ENCODE measurements at places on chromosomes 12 and 14.
A peak's percentile ranks its signal among the peaks of the same experiment; 100 is the strongest.

DNA sequence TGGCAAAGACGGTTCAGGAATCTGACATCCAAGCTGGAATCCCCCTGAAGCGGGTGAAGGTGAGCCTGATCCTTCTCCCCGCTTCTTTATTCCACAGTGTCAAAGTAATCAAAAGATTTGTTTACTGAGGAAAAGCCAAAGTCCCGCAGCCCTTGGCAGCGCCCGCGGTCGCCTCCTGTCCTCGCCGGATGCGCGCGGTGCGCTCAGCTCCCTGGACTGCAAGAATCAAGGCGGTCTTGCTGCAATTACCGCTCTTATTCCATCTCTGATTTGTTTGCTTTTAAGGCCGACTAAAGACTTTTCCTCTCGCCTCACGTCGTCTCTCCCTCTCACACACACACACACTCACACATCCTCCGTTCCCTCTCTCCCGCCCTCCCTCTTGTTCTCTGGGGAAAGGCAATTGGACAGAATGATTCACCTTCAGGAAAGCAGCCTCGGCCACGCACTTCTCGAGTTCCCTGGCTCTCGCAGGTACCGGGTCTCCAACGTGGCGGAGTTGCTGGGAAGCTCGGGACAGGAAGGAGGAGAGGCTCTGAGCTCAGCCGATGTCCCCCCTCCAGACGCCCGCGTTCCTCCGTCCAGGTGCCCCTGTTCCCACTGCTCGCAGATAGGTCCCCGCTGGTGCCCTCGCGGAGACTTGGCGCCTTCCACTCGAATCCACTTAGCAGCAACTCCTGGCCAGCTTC, 68.6 kb upstream of the USP15 start:
- no peak for DNase-seq

- no peak for DNase-seq
Measured at GRCh38 chr12:132432721-132433577, 57.0 kb upstream of the FBRSL1 start.

- no peak for DNase-seq
Measured at GRCh38 chr12:112870267-112870980, 36.3 kb upstream of the OAS1 start.

GRCh38 chr12:41190338-41190737, 2.2 kb downstream of the PDZRN4 start:
- no peak for DNase-seq

DNA sequence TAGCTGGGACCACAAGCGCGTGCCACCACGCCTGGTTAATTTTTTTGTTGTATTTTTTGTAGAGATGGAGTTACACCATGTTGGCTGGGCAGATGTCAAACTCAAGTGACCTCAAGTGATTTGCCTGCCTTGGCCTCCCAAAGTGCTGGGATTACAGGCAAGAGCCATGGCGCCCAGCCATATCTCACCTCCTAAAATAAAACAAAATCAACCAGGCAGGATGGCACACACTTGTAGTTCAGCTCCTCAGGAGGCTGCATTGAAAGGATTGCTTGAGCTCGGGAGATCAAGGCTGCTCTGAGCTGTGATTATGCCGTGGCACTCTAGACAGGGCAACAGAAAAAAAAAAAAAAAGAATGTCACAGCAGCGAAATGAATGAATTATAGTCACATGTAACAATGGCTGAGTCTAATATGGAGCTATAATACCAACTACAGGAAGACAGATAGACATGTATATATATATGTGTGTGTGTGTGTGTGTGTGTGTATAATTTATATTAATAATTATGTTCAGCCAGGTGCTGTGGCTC, 19.3 kb upstream of the TMEM120B start:
- DNase-seq = no peak

DNA sequence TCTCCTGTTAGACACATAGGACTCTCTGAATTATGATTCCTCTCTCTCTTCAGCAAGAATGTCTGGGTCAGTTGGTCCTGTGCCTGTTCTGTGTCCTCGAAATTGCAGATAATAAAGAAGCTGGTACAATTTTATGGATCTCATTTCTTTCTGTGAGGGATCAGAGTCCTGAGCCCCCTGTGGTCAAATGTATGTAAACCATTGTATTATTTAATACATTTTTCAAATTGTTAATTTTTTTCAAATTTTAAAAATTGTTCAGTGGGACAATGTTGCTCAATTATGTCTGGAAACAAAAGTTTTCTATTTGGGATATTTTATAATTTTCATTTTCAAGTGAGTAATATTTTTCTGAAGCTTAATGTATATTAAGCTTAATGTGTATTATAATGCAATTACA, 513.5 kb downstream of the CCER1 start:
- DNase-seq = no peak

GRCh38 chr12:29146196-29146595, 2.9 kb upstream of the FAR2 start:
- no peak for DNase-seq

DNA sequence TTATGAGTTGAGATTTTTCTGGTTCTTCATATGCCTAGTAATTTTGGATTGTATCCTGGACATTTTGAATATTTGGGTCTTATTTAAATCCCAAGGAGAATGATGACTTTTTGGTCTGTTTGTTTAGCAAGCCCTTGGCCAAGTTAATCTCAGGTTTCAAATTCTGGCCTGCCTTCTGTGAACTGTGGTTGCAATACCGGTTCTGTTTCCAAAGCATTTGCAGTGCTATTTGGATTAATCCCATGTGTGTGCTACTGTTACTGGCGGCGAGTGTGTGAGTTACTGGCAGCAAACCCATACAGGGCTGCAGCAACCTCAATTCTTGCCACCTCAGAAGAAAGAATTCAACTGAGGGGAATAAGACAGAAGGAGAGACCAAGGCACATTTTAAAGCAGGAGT, 51.1 kb downstream of the TMEM260 start:
- no peak for DNase-seq

GRCh38 chr12:108101605-108102175, 27.4 kb upstream of the WSCD2 start:
- DNase-seq = no peak

DNA sequence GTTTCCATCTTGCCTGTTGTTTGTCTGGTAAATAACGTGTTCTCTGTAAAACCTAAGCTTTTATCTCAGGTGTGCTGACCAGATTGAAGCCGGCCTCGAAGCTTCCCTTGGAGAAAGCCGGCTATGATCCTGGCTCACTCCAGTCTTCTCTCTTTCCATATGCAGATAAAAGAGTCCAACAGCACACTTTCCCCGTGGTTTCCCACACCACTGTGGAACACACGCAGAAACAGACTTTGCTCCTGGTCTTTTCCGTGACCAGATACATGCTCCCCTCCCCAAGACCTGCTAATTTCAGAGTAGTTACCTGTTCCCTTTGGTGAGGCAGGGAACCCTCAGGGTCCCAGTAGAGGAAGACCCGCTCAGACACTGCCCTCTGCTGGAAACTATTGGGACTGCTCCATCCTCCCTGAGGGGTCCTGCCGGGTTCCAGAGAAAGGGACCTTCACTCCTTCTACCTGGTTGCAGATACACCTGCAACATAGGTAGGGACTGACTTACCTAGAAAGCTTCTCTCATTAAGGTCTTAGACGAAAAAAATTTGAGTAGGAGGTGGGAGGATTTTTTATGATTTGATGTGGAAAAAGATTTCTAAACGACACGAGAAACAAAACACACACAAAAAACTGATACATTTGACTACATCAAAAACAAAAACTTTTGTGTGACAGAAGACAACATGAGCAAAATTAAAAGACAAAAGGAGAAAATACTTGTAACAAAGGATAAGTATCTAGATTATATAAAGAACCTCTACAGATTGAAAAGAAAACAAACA, 415.4 kb upstream of the CCDC196 start:
- DNase-seq = peak; percentile 30

DNA sequence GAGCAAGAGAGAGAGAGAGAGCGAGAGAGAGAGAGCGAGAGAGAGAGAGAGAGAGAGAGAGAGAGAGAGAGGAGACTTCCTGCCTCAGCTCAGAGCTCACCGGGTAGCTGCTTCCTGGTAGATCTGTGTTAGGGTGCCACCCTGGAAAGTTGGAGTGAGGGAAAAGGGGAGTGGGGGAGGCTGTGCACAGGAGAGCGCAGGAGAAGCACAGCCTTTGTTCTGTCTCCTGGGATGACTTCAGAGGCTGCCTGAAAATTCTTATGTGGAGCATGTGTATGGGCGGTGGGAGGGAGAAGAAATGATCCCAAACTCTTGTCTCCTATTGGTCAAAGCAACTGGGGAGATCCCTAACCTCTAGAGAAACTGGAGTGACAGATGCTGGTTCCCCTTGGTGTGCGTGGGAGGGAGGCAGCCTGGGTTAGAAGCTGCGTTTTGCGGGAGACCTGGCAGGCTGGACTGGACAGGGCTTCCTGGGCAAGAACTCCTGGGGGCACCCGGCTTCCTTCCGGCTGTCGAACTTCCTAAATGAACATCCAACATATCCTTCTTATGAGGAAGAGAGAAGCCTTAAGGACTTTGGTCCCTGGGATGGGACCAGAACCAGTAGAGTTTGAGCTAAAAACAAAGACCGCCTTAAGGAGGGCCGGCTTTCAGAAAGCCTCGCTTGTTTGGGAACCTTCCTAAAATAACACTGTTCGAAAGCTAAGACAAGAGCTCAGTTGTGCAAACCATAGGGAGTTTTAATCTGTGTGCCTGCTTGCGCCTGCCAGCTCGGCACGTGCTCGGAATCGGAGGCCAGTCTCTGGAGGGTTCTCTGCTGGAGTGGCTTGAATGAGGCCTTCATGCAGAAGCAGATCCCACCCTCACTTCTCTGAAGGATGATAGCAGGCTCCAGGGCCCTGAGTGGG, 30.4 kb upstream of the BEGAIN start:
- DNase-seq = no peak

GRCh38 chr12:122057007-122057735, 21.4 kb upstream of the MLXIP start:
- no peak for DNase-seq

DNA sequence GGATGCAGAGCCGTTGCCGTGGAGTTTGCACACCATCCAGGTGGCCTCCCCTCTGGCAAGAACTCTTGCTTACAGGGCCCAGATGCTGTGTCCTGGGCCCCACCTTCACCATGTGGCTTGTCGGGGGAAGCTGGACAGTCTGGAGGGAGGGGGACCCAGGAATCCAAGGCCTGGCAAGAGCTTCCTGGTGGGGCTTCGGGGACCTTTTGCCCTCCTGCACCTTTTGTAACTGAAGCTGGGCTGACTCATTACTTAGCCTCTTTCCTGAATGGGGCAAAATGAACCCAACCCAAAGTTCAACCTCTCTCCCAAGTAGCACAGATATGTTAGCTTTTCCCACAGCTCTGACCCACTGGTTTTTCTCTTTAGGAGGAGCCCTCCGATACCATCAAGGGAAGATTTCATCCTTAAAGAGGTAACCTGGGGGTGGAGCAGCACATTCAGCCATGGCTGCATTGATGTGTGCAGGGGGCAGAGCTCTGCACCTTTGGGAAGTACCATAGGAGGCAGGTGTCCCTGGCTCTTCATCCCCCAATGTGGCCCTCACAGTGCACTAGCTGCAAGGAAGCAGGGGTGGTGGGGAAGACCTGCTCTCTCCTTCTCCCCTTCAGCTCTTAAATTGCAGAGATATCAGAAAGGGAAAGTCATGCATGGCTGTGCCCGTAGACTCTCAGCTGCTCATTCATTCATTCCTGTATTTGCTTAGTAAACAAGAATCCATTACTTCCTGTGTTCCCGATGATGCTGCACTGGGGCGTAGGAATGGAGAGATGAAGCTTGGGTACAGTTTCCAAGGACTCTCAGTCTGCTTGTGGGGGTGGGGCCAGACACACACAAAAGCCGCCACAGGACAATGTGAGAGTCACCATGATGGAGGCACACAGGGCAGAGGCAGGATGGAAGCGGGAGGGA, 13.0 kb downstream of the MVK start:
- DNase-seq = no peak

DNA sequence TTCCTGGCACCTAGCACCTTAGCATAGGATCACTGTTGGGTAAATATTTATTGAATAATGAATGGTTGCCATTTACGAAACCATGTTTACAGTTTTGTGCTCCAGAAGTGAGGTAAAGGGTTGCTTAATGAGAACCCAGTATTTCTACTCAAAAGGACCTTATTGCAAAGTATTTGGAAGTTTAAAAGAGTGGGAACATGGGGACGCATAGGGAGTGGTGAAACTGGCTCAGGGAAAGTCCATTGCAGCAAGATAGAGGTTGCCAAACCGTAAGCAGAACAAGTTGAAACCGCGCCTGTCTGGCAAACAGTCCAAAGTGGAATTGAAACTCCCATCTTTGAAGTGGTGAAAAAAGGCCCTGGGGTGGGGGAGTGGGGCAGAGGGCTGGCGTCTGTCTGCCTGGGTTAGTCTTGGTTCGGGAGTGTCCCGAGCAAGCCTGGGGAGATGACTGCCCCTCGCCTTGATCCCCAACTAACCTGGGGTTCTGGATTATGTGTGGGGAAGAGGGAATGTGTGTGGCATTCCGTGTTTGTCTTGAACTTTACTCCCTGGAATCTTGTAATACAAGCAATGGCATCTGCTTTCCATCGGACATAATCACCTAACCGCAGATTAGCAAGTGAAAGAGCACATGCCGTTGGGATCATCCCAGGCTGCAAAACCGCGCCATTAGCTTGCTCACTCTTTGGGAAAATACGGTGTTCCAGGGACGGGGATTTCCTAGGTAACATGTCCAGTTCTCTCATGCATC, 7.2 kb downstream of the ALDH2 start:
- DNase-seq = no peak

GRCh38 chr14:33045760-33046159, 107.1 kb downstream of the NPAS3 start:
- DNase-seq = no peak

GRCh38 chr12:108812324-108812723, 45.1 kb downstream of the SSH1 start:
- no peak for DNase-seq

DNA sequence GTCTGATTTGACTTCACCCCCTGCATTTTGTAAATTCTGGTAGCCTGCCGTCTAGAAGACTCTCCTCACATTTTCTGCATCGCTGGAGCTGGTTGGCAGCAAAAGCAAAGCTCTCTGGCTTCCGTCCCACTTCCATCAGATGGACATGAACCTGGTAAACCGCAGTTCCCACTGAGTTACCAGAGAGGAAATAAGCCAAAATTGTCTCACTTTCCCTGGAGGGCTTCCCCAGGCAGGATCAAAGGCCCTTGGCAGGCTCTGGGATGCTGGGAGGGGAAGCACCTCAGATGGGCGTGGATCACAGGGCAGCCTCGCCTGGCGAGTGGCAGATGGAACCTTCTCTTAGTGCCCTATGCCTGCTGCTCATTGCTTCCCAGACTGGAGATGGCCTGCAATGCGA, 243.5 kb downstream of the TMEM132C start:
- no peak for DNase-seq

GRCh38 chr14:79967001-79967400, 244.3 kb downstream of the DIO2 start:
- no peak for DNase-seq

GRCh38 chr12:119444462-119445044, 110.0 kb downstream of the CCDC60 start:
- no peak for DNase-seq

DNA sequence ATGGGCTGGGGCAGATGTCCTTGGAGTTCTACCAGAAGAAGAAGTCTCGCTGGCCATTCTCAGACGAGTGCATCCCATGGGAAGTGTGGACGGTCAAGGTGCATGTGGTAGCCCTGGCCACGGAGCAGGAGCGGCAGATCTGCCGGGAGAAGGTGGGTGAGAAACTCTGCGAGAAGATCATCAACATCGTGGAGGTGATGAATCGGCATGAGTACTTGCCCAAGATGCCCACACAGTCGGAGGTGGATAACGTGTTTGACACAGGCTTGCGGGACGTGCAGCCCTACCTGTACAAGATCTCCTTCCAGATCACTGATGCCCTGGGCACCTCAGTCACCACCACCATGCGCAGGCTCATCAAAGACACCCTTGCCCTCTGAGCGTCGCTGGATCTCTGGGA, 2.7 kb upstream of the SMIM41 start:
- DNase-seq = no peak
